ENCODE measurements at places on chromosomes 5 and 9.

GRCh38 chr5:77101298-77101697 is 14.2 kb upstream of the ZBED3 start:
- no peak for DNase-seq

DNA sequence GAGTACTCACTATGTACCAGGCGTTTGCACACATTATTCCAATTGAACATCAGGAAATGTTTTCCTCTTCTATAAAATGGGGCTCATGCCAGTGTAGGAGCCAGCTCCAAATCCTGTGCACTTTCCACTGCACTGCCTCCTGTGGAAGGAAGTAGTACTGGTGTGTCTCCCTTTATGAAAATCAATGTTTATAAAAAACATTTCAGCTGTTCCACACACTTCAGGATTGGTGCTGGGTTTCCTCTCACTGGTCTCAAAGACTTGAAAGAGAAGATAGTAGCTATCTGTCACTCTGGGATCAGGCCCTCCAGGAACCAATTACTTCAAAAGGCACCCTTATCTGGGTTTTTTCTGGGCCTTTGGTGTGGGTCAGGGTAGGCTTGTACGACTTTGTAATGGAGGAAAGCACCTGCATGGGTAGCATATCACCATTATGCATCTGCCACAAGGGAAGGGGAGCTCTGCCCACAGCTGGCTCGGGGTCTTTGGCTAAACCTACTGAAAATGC is 32.5 kb downstream of the RAB14 start:
- no peak for DNase-seq

DNA sequence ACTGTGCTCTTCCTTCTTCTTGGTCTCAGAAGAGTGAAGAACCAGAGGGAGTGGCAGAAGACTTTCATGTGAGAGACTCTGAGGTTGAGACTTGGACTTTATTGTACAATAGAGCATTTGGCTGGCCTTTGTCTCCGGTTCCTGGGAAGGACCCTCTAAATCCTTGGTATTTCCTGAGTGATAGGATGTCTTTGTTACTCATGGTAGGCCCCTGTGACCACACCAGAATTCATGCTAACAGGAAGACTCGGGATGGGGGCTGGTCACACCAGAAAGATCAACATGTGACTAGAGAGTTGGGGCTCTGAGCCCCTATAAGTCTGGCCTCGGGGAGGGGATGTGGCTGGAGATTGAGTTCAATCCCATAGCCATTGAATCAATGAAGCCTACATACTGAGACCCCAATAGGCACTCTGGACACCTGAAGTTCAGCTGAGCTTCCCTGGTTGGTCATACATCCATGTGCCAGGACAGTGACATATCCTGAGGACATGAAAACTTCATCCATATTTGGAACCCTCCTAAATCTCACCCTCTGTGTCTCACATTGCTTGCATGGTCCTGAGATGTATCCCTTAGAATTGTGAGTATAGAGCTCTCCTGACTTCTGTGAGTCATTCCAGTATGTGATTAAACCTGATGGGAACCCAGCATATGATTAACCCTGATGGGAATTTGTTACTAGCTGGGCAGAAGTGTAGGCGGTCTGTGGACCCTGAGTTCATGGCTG is 201.7 kb downstream of the GADD45G start:
- no peak for DNase-seq

- no peak for DNase-seq
These were observed 1.7 kb downstream of the DCANP1 start for GRCh38 chr5:135445306-135445985.

DNA sequence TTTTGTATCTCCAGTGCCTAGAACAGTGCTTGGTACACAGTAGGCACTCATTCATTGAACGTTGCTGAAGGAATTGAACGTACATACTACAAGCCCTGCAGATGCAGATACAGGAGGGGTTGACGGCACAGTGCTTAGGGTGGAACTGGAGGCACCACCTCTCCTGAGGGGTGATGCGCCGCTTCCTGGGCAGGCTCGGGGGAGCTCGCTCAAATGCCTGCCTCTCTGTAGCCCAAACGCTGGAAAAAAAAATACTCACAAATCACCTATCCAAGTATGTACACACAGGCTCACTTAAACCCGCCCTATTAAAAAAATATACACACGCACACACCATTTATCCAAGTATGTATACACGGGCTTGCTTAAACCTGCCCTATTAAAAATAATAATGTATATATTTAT is 536 bp upstream of the COMMD10 start:
- DNase-seq = no peak

- no peak for DNase-seq
These were observed 43.9 kb upstream of the ARAP3 start for GRCh38 chr5:141725891-141726290.
